IMR-90 (cell line): ENCODE measurements at places on chromosomes 2 and 18. TPM values are rescaled to one million over a fixed set of nuclear protein-coding genes. Genes with fewer than 3 reads are reported as not detected.
A peak's percentile ranks its signal among the peaks of the same experiment; 100 is the strongest.

GRCh38 chr2:234974501-234975385 lies 22.9 kb downstream of the SH3BP4 start:
- peak; percentile 74 for DNase-seq

- DNase-seq: no peak
Observed at GRCh38 chr18:3254725-3255124, 7.1 kb downstream of the MYL12A start.

GRCh38 chr18:41226186-41226585 lies 728.8 kb upstream of the PIK3C3 start:
- DNase-seq: peak; percentile 66

- no peak for DNase-seq
Observed at GRCh38 chr2:38523728-38524437, 78.8 kb downstream of the HNRNPLL start.

- no peak for DNase-seq
Observed at GRCh38 chr2:121869873-121870272, 114.4 kb downstream of the TSN start.

DNA sequence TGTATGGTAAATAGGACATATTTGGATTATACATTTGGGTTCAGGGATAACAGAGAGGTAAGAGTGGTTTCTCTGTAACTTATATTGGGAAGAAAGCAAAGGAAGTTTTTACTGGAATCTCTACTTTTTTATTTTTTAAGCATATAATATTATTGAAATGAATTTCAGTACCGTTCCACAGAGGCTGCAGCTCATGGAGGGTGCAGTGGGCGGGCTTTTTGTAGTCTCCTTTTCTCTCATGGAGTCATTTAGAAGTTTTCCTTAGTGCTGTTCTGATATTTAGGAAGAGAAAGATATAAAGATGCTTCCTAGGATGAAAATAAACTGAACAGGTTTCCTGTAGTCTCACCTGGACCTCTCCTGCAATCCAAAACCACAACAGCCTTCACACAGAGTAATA lies 1153.3 kb upstream of the TMEFF2 start:
- no peak for DNase-seq

- no peak for DNase-seq
Observed at GRCh38 chr2:152063325-152063924, 35.4 kb downstream of the CACNB4 start.

DNA sequence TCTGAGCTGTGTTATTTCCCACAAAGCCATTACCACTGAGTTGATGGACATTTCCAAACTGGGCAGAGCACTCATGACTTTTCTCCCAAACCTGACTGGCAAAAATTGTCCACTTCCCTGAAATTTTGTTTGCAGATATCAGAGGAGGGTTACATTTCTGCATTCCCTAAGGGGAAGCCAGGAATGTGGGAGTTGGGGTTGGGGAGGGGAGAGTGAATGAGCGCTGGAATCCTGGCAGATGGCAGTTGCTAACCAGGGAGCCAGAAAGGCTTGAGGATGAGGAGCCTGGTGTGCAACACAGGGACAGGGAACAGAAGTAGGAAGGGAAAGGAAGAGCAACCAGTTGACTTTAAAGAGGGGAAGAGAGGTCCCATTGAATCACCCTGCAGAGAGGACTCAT lies 14.0 kb upstream of the CCNYL1 start:
- no peak for DNase-seq

DNA sequence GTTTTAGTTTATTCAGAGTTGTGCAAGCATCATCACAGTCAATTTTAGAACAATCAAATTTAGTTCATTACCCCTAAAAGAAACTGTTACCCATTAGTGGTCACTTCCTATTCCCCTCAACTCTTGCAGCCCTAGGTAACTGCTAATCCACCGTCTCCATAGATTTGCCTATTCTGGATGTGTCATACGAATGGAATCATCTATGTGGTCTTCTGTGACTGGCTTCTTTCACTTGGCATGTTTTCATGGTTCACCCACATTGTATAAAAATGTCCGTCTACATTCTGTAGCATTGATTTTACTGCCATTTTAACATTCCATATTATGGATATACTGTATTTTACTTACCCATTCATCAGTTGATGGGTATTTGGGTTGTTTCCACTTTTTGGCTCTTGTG lies 5.3 kb upstream of the CEP68 start:
- peak; percentile 41 for DNase-seq

- DNase-seq: no peak
Observed at GRCh38 chr18:40094441-40094840, 1860.6 kb upstream of the PIK3C3 start.

- DNase-seq: no peak
Observed at GRCh38 chr2:8571792-8572499, 109.9 kb upstream of the ID2 start.

DNA sequence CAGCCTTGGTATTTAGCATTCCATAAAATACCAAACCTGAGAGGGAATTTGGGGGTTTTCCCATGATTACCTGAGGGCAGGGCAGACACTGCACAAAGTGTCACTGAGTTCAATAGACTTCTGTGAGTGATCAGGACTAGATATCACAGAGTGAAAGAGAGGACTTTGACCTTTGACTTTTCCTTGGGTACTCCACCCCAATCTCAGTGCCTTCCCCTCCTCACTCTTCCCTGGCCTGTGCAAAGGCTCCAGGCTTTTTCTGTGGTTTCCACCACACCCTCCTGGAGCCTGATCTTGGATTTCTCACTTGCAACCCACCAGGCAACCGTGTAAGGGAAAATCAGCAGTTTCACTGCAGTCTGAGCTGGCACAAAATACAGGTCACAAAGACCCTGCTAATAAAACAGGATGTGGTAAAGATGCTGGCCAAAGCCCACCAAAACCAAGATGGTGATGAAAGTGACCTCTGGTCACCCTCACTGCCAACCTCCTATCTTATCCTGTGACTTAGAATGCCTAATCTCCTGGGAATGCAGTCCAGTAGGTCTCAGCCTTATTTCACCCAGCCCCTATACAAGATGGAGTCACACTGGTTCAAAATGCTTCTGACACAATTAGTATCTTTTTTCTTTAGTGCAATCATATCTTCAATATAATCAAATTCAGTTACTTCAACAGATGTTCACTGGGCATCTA lies 64.0 kb downstream of the BOD1L2 start:
- no peak for DNase-seq

The CDK15 gene
- 15.7 and 16.1 TPM in 2 replicates for polyA plus RNA-seq

The MRPL30 gene
- polyA plus RNA-seq: 14.9 and 18.7 TPM in 2 replicates

The IL1RL2 gene
- polyA plus RNA-seq: 0.09 and 0.26 TPM in 2 replicates

The STPG4 gene
- 0.06 and 0.12 TPM in 2 replicates for polyA plus RNA-seq

The C2orf68 gene
- polyA plus RNA-seq: 6.7 and 10.1 TPM in 2 replicates

The GRB14 gene
- not detected in 2 replicates for polyA plus RNA-seq
